ENCODE measurements at places on chromosomes 4 and X.

GRCh38 chr4:110106931-110107296, 91.5 kb downstream of the ELOVL6 start:
- no peak for DNase-seq

DNA sequence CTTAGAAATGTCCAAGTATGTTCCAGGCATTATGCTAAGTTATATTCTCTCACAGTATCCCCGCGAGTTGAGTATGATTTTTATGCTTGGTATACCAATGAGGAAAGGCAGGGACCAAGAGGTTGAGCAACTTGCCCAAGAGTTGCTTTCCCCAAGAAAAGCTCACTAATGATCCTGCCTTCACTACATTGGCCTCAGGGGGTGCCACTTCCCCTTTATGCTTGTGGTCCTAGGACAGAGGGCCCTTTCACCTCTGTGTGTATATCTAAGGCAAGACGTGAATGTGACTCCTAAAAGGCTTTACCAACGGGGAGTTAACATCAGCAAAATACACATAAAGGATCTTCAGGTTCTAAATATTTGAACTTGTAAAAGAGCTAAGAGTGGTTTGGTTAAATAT, 164.4 kb upstream of the CPEB2 start:
- DNase-seq, result no peak

GRCh38 chr4:26905172-26905571, 44.5 kb downstream of the STIM2 start:
- DNase-seq, result no peak

- DNase-seq, result no peak
These were observed 2.7 kb downstream of the SLC38A5 start for GRCh38 chrX:48467281-48467761.

DNA sequence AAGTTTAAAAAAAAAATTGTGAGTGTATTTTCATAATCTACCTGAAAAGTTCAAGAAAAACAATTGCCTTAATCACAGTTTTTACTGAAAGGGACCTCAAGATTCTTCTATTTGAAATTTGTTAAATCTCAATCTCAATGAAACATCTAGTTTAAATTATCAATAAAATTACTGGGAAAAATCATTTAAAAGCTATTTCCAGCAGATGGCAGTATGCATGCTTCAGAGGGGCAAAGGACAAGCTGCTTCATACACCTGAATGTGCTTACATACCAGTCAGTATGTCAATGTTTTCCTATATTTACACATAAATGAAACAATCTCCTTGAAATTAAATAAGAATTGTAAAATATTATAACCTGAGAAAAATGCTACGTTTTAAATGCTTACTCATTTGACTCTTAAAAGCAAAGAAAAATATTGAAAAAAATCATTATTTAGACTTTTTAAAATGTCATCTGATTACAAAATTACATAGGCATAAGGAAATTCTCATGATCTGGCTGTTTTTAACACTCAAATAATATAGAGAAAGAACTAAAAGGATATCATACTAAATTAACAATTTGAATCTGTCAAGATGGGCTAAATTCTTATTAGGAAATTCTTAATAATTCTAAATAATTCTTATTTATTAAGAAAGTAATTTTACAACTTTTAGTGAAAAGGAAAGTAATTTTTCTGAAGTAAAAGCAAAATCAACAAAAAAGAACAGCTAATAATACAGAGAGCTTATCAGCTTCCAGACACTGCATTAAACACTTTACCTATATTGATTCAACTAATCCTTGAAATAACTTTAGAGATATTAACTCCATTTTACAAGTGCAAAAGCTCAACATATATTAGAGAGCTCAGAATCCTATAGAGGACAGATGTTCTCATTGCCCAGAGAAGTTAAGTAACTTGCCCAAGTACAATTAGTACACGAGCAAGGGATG, 242.1 kb downstream of the ADAMTS3 start:
- DNase-seq, result no peak

- DNase-seq, result no peak
These were observed 8.3 kb upstream of the CLTRN start for GRCh38 chrX:15672881-15673280.

DNA sequence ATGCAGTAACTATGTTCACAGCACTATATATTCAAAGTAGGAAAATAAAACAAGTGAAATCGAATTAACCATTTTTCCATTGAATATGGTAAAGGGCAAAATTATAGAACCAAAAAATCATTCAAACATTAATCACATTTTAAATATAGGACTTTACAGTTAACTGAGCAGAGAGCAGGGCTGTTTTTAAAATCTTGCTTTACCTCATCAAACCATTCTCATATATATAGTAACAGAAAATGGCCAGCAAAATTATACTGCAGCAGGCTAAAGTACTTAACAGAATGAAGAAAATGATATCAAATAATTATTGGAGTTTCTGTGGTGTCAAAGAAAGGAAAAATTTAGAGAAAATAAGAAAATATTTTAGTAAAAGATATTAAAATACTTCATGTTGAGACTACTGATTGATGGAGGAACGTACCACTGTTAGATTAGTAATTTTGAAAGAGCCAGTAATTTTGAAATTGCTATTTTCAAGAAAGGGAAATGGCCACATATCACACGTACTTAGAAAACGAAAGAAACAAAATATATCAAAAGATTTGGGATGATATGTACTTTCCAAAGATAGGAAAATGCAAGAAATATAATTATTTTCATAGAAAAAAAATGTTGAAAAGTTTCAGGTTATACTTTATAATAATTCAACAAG, 813.7 kb downstream of the DMD start:
- DNase-seq, result no peak

- DNase-seq, result no peak
These were observed 117.0 kb downstream of the TBL1X start for GRCh38 chrX:9581771-9582385.

DNA sequence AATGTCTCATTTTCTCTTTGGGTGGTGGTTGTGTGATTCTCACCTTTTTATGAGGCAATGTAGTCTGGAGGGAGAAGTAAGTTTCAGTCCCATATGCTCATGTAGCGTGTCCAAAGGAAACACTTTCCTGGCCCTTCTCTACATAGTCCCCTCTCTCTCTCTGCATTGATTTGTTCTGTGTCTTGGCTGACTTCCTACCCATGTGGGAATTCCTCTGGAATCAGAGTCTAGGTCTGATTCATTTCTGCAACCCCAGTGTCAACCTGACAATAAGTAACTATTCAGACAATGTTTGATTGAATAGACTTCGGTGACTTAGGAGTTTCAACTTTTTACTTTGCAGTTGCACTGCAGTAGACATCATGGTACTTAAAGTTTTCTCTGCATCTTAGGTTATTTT, 2.7 kb upstream of the ALAS2 start:
- no peak for DNase-seq

DNA sequence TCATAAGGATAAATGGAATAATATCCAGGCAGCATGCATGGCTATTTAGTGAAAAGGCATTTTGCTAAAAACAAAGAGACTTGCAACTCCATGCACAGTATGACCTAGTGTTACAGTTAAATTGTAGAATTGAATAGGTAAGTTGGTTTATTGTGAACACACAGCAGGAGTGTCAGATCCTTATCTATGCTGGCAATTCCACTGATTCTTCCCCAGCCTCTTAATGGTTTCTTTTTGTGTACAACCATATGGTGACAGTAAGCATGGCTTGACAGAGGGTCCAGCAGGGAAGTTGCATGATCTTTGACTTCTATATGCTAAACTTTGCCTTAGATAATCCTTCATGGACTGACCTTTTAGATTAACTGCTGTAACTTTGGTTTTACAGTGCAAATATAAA, 936.6 kb upstream of the EPHA5 start:
- no peak for DNase-seq

DNA sequence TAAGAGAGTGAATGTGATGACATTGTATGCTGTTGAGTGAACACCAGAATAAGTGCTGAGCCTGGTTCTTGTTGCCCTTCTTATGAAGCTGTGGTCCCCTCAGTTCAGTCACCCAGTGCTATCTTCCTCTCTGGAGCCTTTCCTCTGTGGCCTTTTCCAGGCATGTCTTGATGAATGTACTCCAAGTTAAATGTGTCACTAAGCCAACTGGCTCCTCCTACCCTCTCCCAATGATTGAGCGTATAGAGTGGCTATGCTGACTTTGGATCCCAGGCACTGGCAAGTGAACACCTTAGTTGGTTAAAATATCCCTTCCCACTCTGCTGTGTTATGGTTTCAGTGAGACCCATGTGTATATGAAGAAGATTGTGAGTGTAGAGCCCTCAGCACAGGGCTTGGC, 134.1 kb upstream of the MAMLD1 start:
- no peak for DNase-seq

DNA sequence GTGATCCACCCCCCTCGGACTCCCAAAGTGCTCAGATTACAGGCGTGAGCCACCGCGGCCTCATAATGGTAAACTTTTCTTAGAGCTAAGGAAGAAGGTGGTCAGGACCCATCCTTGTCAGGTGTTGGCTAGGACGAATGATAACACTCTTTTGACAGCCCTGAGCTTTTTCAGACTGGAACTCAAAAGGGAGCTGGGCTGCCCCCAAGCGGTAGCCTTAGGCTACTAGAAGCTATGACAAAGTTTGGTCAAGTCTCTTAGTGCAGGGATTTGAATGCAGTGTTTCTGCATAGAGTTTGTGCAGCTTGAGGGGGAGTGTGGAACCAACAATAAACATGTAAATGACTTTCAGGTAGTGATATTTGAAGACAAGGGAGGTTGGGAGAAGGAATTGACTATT, 11.8 kb upstream of the HSD17B10 start:
- no peak for DNase-seq

GRCh38 chrX:13579661-13580060, 10.3 kb downstream of the EGFL6 start:
- no peak for DNase-seq

DNA sequence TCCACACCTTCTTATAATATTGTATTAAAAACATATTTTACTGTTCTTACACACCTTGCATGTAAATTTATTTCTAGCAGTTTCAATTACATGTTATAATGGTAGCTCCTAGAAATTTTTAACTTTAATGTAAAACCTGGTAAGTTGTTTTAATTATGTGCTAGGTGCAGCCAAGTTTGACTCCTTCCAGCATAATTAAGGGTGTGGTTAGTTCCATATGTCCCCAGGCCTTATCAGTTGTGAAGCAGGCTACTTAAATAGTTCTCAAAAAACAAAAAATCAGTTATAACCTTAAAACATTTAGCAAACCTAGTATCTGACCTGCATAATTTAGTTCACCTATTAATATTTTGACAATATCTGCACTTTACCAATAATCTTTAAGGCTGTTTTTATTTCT, 26.9 kb upstream of the PASD1 start:
- no peak for DNase-seq

- no peak for DNase-seq
These were observed 107.0 kb upstream of the ELOVL6 start for GRCh38 chr4:110305455-110305854.

DNA sequence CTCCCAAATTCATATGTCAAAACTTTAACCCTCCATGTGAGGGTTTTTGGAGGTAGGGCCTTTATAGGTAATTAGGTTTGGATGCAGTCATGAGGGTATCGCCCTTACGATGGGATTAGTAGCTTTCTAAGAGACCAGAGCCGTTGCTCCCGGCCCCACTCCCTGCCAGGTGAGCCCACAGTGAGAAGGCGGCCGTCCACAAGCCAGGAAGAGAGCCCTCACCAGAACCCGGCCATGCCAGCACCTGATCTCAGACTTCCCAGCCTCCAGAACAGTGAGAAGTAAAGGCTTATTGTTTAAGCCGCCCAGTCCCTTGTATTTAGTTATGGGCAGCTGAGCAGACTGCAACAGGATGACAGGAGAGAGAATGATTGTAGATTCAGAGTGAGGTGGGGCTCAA, 40.8 kb downstream of the DCTD start:
- DNase-seq, result no peak

DNA sequence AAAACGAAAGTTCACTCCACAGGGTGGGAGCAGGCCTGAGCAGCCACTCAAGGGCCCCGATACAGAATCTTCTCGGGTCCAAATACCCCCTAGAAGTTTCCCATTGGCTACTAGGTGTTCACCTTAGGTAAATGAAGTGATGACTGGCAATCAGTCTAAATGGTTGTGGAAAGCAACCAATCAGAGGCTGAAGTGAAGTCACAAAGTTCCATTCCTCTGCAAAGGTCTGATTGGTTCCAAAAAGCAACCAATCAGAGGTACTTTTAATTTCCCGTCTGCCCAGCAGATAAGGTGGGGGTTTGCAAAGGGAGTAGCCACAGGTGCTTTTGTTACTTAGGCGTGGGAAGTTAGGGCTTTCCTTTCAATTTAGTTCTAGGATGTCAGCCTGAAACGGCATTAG, 58.2 kb upstream of the NKAP start:
- no peak for DNase-seq

- DNase-seq, result no peak
These were observed 549.8 kb upstream of the INTU start for GRCh38 chr4:127082986-127083385.

DNA sequence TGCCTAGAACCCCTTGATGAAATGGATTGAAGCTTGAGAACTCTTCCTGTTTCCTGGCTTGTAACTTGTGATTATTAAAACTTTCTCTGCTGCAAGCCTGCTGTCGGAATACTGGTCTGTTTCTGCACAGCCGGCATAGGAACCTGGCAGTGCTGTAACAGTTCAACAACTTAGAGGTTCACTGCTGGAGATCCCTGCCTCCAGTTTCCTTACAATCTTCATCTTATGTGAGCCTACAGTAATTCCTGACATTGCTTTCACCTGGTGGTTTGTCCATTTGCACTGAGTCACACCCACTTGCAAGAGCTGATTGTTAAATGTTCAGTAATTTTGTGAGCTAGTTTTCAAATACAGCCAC, 1.3 kb upstream of the SEPSECS start:
- DNase-seq, result no peak

DNA sequence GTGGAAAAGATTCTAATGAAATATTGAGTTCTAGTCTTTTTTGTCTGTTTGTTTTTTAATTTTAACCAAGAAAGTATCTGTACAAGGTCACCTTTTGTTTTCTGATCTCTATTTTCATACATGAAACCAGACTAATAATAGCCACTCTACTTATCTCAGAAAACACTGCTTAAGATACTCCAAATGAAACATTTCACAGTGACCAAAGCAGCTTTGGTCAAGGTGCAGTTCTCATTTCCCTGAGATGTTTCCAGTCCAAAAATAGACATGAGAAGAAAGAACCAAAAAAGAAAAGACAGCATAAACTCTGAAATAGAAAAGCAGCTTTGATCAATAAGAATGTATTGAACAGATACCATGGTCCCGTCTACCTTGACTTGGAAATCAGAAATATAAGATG, 782.8 kb downstream of the RAB28 start:
- DNase-seq, result no peak

GRCh38 chr4:2041239-2042130, 17.6 kb upstream of the NAT8L start:
- DNase-seq, result peak; percentile 92

GRCh38 chr4:76364763-76365162, 56.2 kb downstream of the CCDC158 start:
- DNase-seq, result no peak

DNA sequence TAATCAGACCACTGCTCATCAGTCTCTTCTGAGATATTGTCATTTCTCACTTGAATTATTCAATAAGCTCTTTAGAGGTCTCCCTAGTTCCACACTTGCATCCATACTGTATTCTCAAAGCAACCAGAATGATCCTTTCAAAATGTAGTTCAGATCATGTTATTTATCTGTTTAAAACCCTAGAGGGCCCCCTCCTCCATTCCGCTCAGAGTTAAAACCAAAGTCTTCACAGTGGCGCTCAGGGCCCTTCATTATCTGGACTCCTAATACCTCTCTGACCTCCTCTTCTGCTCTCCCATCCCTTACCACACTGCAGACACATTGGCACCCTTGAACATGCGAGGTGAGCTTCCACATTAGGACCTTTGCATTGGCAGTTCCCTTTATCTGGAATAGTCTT, 32.7 kb upstream of the HPGDS start:
- DNase-seq, result no peak
